ENCODE measurements at places on chromosomes 12 and 14.

DNA sequence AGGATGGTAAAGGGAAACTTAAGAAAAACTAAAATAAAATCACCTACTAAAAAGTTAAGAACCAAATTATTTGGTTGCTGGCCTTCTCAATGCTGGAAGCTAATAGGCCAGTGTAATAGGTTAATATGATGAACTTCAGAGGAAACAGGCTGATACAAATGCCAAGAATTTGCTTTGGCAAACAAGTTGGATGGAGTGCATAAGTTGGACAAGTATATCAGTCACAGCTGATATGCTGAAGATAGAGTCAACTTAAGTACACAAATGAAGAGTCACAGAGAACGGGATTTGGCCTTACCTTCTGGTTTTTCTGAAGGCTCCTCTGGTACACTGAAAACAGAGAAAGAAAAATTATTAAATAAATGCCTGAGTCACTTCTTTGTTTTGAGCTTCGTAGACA, 48.2 kb downstream of the ZFYVE26 start:
- DNase-seq, result no peak

DNA sequence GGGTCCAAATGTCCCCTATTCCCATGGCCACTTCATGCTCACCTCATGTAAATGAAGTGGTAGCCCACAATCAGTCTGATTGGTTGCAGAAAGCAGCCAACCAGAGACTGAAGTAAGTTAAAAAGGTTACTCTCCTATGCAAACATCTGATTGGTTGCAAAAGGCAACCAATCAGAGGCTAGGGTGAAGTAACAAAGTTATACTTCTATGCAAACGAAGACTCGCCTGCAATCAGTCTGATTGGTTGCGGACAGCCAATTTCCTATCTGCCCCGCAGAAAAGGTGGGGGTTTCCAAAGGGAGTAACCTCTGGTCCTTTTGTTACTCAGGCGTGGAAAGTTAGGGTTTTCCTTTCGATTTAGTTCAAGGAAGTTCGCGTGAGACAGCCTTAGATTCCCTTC, 208.1 kb upstream of the NEDD1 start:
- DNase-seq, result no peak

DNA sequence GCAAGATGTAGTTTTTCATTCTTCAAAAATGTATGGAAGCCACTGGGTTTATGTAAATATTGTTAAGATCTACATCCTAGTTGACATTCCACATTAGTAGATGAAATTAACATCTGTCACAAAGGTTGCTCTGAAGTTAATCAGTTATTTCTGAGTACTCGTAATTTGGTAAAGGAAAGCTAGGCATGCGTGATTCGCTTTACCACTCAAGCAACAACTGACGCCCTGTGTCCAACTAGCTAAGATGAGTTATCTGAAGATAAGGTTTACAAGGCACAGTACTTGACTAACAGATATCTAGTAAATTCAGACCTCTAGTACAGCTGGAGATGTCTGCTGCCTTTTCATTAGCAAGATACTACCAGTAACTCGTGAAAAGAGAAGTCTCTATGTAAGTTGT, 14.1 kb downstream of the PRKD1 start:
- no peak for DNase-seq

GRCh38 chr12:94481734-94482133, 22.1 kb upstream of the CEP83 start:
- DNase-seq, result no peak

DNA sequence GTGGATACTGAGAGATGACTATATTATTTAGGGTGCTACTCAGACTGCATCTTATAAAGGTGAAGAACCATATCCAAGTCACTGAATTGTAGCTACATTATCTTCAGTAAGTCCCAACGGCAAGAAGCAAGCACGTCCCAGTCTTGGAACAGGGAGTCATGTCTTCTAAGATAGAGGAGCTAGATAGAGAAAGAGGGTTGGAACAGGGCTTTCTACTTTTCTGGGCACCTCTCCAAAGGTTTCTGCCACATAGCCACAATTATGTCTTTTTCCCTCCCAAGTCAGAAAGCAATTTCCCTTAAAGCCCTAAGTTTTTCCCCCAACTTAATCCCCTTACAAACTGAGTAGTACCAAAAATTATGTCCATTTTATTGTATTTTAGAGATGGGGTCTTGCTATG, 22.4 kb downstream of the MAPK1IP1L start:
- DNase-seq, result no peak

GRCh38 chr12:115752156-115752555, 525.3 kb downstream of the MED13L start:
- DNase-seq, result no peak

DNA sequence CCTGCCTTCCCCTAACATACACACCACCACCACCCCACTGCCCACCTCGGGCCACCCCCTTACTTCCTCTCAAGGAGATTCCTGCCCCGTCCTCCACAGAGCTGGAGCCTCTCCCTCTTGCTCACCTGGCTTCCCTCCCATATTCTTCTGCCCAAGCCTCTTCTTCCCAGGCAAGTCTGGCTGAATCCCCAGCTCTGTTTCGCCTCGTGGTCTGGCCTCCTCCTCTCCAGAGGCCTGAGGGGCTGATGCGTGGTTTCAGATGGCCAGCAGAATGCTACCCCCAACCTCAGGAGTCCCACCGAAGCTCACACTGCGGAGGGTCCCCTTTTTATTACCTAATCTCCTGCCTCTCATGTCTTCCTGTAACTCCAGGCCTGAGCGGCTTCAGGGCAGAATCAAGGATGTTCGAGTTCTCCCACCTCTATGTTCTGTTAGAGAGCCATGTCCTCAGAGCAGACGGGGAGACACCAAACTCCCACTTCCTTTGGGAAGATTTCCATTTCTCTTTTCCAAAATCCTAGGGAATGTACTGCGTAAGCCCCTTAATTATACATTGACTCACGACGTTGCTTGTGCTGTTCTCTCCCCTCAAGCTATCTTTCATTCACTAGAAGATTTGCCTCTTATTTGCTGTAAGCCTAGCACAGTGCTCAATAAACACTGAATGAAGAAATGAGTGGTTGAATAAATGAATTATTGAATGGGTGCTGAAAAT, 33.9 kb upstream of the LTBP2 start:
- no peak for DNase-seq

DNA sequence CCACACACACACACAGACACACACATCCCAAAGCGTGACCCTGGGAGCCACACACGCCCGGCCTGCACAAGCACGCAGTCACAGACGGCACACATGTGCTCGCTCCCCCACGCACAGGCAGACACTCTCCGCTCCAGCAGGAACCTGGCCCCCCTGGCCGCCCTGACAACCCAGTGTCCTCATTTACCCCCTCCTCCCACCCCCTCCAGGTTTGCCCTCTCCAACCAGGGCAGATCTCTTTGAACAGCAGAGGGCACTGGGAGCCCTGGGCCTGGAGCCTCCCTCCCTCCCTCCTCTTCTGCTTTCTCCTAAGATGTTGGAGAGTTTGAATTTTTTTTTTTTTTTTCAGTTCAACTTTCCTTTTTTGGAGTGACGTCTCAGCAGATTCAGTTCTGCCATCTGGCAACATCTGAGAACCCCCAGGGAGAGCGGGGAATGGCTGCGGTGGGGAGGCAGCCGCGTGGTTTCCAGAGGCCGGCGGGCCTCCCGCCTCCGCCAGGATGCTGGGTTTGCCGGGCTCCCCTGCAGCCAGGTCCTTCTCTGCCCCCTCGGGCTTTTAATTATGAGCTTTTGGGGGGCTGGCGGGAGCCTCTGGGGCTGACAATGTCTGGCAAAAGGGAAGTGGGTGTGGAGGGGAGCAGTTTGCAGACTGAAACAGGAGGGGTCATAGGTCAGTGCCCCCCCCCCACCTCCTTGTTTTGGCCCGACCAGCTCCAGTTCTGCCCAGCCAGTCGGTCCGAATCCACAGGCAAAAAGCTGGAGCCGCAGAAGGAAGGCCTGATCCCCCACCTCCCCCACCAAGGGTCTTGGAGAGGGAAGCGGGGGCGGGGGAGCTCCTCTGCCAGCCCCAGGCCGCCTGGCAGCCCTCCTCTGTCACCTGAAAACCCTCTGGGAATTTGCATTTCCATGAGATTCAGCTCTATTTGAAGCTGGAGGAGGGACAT, 1.3 kb upstream of the NCOR2 start:
- DNase-seq, result peak; percentile 97

- peak; percentile 94 for DNase-seq
Measured at GRCh38 chr14:31934767-31935266, 142.3 kb upstream of the ARHGAP5 start.

GRCh38 chr12:729221-729620, 23.2 kb upstream of the WNK1 start:
- DNase-seq, result peak; percentile 89

DNA sequence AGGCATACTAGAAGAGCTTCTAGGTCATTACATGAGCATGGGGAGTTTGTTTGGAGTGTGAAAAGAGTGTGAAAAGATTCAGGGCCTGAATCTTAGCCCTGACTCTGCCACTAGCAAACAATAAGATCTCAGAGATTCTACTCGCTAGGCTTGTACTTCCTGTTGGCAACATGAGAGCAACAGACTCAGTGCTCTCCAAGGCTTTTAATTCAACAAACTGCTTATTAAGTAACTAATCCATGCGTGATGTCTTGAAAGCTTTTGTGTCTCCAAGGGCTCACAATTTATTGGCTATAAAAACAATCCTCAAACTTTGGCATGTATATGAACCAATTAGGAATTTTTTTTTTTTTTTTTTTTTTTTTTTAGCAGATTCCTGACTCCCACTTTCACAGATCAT, 105.1 kb downstream of the STXBP6 start:
- DNase-seq, result no peak

DNA sequence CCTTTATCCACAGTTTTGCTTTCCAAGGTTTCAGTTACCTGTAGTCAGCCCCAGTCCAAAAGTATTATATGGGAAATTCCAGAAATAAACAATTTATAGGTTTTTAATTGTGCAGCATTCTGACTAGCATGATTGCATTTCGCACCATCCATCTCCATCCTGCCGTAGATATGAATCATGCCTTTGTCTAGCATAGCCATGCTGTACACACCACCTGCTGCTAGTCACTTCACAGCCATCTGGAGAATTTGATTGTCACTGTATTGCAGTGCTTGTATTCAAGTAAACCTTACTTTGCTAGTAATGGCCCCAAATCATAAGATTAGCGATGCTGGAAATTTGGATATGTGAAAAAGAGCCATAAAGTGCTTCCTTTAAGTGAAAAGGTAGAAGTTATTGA, 36.0 kb downstream of the MUCL1 start:
- DNase-seq, result peak; percentile 88

DNA sequence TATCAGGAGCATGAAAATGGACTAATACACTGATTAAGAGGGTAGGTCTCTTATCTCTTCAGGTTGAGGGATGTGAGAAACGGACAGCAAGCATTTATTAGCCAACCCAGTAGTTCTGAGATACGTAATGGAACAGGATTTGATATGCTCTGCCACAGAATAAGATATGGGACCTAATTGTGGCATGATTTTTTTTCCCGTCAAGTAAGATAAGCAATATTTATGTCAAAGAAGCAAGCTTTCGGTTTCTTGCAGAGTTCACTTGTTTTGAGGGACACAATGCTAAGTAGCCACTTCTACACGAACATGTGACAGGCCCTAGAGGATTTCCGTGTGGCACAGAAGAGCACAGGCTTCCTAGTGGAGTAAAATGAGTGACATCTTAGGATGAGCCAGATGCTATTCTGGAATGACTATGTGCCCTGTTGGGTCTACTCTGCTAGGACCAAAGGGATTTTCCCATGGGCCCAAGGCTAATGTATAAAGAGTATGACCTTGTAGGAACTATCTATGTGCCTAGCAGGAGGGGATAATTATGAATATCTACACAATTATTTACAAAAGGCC, 57.9 kb downstream of the SLC38A1 start:
- DNase-seq, result no peak

GRCh38 chr12:42450248-42450647, 124.3 kb downstream of the PPHLN1 start:
- DNase-seq, result no peak

DNA sequence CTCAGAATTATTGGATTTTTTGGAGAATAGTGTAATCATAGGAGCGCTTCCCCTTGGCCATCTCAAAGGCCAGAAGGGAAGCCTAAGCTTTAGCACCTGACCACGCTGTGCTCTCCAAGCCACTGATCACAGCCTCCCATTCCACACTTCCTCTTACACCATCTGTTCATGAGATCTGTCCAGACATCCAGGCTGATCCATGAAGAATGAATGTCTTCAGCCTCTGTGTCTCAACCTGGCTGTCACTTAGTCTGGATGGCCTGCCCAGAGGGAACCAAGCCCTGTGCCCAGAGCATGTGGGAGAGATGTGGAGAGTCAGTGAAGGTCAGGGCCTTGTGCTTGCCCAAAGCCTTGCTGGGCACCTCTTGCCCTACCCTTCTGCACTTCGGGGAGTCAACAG, 40.5 kb downstream of the TSPAN11 start:
- DNase-seq, result no peak

DNA sequence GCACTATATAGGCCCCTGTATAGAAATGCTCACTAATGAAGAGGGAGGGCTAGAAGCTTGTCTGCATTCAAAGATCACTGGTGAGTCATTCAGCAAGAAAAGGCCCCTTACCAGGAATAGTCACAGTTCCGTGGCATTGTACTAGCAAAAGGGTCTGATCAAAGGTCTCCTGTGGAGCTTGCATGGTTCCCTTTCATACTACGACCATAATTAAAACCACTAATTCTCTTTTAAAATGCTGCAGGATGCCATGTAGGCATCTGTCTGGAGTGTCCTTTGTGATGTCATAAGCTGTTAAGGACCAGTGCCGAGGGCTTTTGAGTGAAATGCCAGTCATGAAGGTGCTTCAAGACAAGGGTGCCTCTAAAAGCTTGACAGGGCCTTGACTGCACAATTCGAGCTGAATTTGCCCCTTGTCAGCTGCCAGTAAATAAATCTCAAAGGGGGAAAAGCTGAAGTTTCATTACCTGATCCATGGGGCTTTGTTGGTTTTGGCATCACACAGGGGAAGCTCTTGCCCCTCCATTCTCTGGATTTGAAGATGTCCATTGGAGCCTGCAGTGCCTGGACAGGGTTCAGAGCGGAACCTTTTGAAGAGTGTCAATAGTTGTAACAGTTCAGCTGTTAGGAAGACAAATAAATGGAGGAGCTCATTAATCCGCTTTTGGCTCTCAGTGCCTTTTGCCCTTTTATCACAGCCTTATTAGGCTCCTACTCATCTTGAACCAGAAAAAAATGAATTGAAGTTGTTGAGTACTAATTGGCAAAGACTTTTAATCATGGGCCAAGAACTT, 69.1 kb downstream of the TMEM260 start:
- no peak for DNase-seq

DNA sequence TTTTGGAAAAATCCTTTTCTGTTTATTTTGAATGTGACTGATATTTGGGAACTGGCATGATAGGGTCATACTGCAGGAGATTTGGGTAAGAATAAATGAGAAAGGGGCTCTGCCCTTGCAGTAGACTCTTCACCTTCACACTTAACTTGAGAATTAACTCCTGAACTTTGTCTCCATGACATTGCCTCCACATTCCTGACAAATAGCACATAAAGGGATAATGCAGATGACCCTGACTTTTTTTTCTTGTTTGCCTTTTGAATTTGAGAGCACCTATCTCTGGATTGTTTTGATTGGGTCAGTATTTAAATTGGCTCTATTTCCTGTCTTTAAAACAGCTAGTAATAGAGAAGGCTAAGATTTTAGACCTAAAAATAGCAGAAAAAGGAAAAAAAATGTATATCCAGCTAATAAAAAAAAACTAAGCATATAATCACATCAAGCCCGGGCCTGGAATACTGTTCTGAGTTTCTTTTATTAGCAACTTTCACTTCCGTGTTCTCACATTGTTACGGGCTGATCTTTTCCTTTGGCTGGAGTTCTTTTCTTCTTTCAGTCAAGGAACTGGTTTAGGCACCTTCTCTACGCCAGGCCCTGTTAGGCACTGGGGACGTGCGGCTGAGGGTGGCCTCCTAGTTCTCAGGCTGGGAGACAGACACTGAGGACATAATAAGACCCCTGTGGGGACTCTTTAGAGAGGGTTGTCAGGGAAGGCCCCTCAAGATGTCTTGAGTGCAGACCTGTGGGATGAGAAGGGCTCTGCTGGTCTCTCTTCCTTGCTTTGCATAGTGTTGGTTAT, 53.1 kb upstream of the GNPNAT1 start:
- DNase-seq, result no peak

All from NCI-H2171 treated with DMSO at 0.1 percent for 48 hours (cell line).